ENCODE measurements at places on chromosomes 6 and 20.
A peak's percentile ranks its signal among the peaks of the same experiment; 100 is the strongest.

DNA sequence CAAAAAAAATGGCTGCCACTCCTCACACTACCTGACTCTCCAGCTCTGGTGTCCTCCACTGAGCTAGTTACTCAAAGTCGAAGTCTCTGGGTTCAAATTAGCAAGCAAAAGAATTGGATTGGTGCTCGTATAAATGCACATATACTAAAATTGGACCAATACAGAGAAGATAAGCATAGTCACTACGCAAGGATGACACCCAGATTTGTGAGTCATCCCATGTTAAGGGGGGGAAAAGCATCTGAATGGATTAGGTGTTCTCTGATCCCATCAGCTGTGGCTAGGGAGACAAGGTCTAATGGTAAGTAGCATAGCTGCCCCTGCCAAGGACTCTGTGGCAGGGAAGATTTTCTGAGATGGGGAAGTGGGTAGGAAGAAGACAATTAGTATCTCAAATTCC lies 18.3 kb upstream of the AMD1 start:
- DNase-seq = no peak

DNA sequence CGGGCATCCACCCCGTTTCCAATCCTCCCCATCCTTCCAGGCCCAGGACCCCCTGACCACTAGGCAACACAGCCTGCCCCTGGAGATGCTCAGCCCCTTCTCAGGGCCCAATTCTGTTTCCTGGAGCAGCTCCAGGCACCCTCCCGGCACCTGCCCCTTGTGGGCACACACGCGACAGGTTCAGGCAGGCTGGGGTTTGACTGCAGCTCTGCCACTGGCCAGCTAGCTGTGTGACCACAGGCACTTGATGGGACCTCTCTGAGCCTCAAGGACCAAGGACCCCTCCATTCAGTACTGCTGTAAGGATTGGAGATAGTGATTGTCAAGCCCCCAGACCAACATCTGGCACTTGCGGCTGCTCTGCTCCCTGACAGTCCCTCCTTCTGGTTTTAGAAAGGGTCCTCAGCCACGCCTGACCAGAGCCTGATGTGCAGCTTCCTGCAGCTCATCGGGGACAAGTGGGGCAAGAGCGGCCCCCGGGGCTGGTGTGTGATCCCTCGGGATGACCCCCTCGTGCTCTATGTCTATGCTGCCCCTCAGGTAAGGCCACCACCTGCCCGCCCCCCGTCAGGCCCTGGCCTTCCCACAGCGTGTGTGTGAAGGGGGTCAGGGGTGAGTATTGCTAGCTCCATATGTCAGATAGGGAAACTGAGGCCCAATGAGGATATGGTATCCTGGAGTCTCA lies 21.7 kb downstream of the FGD2 start:
- DNase-seq = no peak

DNA sequence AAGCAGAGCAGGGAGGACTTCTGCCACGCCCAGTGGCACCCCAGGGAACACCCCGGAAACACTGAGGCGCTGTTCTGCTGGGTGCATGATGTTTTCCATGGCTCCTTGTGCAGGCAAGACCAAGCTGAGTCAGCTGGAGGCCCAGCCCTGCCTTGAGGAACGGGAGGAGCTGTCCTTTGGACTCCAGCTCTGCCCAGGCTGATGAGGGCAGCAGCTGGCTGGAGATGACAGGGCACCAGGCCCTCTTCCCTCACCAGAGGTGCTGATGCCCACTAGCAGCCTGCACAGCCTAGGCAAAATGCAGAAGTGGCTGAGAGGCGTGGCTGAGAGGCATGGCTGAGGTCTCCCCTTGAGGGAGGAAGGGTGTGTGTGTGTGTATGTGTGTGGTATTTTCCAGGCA lies 2.4 kb downstream of the C6orf132 start:
- no peak for DNase-seq

DNA sequence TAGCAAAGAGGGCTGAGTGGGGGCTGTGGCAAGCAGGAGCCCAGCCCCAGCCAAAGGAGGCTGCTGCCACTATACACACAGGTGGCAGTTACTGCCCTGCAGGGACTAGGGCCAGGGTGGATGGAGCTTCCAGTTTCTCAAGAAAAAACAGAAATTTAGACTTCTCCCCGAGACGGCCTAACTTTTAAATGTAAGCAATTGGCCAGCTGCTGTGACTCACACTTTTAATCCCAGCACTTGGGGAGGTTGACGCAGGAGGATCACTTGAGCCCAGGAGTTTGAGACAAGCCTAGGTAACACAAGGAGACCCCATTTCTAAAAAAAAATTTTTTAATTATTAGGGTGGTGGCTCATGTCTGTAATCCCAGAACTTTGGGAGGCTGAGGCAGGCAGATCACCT lies 98.2 kb upstream of the NFATC2 start:
- no peak for DNase-seq

DNA sequence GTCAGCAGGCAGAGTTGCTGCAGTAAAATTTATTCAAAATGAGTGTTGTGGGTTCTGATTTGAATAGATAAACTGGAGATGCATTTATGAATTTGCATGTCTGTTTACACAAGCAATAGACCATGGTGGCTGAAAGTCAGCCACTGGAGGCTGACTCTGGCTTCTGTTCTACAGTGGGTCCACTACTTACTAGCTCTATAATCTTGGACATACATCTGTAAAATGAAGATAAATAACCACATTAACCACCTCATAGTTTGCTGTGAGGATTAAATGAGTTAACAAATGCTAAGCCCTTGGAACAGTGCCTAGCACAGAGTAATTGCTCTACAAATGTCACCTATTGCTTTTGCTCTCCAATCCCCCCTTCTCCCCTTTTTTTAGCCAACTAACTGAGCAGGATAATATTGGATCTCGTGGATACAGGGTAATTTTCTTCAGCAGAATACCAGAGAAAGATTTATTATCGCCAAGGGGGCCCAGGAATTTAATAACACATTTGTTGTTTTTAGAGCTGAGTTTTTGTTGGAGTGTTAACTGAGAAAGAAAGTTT lies 1.4 kb upstream of the PM20D2 start:
- no peak for DNase-seq

GRCh38 chr6:142746524-142746923 lies 198.5 kb downstream of the HIVEP2 start:
- peak; percentile 44 for DNase-seq

- DNase-seq = no peak
These were observed 356.3 kb upstream of the IRAK1BP1 start for GRCh38 chr6:78511009-78511408.

GRCh38 chr6:134352786-134353480 lies 35.0 kb upstream of the SGK1 start:
- DNase-seq = peak; percentile 90

DNA sequence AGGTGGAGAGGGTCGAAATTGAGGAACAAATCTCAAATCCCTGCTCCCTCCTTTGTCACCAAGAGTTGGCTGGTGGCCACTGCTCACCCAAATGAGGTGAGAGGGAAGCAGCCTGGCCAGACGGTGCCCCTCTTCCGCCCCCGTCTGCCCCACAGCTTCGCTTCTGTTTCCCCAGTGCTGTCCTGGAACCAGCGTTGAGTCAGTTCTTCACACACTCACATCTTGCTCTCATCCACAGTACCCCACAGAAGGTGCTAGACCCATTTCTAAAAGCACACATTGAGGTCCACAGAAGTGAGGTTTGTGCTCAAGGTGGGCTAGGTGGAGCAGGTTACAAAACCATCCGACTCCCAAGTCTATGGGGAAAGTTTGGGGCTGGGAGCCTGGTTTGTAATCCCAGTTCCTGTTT lies 3.8 kb downstream of the CEBPB start:
- no peak for DNase-seq

GRCh38 chr6:82597201-82597600 lies 233.6 kb downstream of the TPBG start:
- DNase-seq = no peak

DNA sequence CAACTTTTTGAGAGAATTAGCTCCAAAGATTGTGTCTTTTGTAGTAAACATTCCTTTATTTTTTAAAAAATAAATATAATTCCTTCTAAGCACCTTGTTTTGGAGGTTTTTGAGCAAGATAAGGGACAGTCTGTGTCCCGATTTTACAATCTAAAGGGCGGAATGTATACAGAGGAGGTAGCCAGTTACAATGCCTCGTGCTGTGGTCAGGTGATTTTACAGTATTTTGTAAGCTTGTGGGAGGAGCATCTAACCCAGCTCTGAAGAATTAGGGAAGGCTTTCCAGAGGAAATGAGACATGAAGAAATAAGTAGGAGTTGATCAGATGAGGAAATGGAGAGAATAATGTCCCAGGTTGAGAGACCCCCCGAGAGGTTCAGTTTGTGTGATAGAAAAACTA lies 1.3 kb downstream of the HINT3 start:
- DNase-seq = peak; percentile 78

GRCh38 chr20:32365564-32365963 lies 7.4 kb downstream of the ASXL1 start:
- DNase-seq = no peak

DNA sequence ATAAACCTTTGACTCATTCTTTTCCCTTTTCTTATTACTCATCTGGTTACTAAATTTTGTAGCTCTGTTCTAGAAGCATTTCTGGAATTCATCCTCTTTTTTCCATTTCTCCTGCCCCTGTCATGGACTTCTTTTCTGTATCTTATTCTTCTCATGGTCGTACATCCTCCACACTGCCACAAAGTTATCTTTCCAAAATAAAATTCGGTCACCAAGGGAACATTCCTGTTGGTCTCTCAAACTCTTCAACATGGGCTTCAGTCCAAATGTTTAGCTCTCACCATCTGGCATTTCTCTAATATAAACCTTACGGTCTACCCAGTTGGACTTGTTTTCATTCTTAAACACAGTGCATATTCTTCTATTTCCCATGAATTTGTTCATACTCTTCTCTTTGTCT lies 428.8 kb upstream of the ID4 start:
- DNase-seq = peak; percentile 26

GRCh38 chr6:73696966-73697655 lies 1.1 kb downstream of the CD109 start:
- no peak for DNase-seq

DNA sequence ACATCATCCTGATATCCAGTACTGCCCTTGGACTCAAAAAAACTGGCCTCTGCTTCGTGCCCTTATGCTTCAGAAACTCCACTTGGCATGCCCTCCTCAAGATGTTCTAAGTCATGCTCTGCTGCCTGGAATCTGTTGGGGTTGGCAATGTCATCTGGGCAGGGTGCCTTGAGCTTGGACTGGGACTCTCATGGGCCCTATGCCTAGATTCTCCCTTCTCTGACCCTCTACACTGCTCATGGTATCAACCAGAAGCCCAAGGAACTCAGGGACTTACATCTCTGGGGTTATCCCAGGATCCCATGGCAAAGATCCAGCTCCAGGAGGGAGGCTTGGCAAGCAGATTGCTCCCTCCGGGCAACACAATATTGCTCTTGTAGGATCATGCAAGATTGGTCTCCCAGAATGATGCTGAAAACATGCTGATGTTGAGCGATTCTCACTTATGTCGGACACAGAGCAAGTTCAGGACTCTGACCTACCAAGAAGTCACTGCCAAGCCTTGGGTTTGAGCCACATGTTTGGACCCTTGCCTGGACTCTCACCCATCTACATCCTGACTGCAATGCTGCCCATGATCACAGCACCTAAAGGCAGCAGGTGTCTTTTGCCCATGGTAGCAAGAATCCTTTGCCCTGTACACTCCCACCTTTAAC lies 88.8 kb downstream of the ADAT2 start:
- no peak for DNase-seq

DNA sequence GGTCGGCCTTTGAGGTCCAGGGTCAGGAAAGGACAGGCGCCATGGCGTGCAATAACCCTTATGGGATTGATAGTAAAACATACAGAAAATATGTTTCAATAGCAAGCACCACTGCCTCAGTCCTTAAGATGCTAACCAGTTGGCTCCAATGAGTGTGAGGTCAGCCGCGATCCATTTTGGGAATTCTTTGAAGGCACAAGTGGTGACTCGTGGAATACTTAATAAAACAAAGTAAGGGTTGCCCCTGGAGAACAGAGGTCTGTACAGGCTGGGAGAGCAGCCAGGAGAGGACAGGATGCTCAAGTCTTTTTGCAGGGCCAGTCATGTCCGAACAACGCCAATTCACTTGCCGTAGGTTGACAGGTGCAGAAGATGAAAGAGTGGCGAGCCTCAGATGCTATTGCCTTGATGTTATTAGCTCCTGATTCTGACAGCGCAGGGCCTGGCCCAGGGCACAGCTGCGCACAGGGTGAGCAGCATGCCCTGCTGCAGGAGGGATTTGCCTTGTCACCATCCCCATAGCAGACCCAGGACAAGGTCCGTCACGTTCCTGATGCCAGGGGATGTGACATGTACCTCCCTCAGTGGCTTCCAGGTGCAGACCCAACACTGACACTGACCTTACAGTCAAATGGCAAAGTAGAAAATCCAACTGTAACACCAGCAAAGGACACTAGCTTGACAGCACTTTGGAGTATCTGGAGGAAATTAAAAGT lies 21.8 kb downstream of the SYNDIG1 start:
- DNase-seq = no peak

- DNase-seq = peak; percentile 70
These were observed 272.9 kb upstream of the SUPT3H start for GRCh38 chr6:45650524-45651135.

DNA sequence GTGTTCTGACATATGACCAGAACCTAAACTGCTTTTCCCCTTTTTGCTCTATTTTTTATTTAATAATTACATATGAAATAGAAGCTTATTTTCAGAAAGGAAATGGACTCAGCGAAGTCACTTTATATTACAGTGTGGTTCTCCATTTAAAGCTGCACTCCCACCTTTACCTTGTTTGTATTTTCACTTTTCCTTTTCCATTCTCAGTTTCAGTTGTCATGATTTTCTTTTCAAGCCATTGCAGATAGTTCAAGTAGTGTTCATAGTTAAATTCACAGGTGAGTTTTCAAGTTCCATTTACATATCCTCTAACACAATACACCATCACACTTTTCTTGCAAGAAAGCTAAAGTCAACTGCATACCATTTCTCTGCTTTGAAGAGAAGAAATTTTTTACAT lies 400.2 kb downstream of the HACE1 start:
- no peak for DNase-seq

DNA sequence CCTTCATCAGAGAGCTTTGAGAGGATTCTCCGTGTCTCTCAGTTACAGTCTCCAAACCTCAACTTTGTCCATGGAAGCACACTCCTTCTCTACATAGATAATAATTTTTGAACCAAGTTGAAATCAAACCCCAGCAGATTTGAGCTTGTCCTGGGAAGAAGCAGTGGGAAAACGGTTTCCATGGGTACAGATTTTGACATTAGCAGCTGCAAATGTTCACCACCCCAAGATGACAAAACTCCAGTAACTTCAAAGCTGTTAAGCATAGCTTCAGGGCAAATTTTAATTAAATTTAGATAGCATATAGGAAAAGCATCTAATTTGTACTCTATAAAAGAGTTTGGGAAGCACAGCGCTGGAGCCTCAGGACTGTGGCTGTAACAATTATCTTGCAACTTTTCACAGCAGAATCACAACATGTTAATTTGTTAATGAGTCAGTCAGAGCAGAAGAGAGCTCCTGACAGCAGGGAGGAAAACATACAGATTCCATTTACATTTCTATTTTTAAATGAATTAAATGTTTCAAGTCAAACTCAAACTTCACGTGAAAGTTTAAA lies 240.7 kb downstream of the BMP7 start:
- DNase-seq = no peak
